Amniotic stem cell (primary cell): ENCODE measurements at places on chromosomes 1 and 21.

DNA sequence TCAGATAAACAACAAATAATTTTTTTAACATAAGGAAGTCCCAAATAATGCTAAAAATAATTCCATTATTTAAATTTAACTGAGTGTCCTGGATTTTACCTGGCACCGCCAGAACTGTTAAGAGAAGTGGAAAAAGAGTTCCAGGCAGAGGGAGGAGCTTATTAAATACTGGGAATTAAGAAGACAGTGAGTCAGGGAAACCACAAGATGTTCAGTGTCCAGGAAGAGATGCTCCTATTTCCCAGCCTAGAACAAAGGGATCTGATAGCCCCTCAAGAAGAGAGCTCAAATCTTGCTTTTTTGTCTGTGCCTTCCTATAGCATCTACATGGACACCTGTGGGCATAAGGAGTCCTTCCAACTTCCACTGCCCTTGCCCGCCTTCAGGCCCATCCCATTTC is 85.9 kb downstream of the PGM1 start:
- DNase-seq, result no peak

DNA sequence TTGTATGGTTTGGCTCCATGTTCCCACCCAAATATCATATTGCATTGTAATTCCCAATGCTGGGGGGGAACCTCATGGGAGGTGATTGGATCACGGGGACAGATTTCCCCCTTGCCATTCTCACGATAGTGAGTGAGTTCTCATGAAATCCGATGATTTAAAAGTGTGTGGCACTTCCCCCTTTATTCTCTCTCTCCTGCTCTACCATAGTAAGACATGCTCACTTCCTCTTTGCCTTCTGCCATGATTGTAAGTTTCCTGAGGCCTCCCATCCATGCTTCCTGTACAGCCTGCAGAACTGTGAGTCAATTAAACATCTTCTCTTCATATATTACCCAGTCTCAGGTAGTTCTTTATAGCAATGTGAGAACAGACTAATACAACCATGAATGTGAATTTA is 211.6 kb upstream of the NR5A2 start:
- DNase-seq, result no peak

GRCh38 chr1:201766131-201766866 is 62.7 kb upstream of the IPO9 start:
- peak; percentile 25 for DNase-seq

GRCh38 chr1:115240297-115240696 is 97.8 kb downstream of the NGF start:
- DNase-seq, result no peak

GRCh38 chr1:180185281-180185680 is 30.6 kb downstream of the QSOX1 start:
- DNase-seq, result no peak
